ENCODE measurements at places on chromosomes 13 and 19. TPM values are rescaled to one million over a fixed set of nuclear protein-coding genes. Genes with fewer than 3 reads are reported as not detected.
A peak's percentile ranks its signal among the peaks of the same experiment; 100 is the strongest.

GRCh38 chr13:99377641-99378040, 70.4 kb upstream of the GPR183 start:
- no peak for DNase-seq

DNA sequence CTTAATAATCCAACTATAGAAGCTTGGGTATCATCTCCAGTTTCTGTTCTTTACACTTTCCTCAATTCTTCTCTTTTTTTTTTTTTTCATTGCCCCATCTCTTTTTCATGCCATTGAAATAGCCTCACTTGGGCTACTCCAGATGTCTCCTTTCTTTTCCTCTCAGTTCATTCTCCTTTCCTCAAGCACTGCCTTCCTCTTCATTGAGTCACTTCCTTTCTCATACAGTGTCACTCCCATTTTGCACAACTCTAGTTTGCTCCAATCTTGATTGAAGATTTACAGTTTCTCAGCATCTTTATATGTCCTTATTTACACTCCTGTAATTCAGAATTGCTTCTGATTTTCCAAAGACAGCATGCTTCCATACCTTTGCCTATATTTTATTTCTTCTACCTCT, 61.3 kb downstream of the IPO5 start:
- no peak for DNase-seq

DNA sequence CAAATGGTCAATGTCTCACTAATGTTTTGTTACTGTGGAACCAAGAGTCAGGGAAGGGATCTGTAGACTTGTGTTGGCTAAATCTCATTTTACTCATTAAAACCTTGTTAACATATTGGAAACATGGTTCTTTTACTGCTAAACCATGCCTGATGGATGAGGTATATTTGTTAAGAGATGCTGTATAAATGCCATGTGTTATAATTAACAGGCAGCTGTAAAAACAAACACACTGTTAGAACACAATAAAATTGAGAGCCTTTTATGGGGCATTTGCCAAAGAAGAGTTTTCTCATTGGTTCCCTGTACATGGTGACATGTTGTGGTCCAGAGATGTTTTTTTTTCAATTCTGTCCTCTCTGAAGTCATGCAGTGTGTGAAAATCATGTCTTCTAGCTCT, 121.9 kb downstream of the ESD start:
- DNase-seq, result no peak

GRCh38 chr13:110555601-110556223, 5.8 kb downstream of the RAB20 start:
- DNase-seq, result no peak

DNA sequence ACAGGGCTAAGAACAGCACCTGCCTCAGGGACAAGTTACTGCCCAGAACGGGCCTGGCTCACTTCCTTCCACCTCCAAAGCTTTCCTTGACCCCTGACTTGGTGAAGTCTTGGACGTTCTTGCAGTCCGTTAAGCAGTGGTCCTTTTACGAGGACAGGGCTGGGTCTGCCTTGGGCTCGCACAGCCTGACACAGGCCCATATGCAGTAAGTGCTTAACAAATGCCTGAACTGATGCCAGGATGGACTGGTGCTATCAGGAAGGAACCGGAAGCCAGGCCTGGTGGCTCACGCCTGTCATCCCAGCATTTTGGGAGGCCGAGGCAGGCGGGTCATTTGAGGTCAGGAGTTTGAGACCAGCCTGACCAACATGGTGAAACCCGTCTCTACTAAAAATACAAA, 1.8 kb upstream of the PLK5 start:
- no peak for DNase-seq

DNA sequence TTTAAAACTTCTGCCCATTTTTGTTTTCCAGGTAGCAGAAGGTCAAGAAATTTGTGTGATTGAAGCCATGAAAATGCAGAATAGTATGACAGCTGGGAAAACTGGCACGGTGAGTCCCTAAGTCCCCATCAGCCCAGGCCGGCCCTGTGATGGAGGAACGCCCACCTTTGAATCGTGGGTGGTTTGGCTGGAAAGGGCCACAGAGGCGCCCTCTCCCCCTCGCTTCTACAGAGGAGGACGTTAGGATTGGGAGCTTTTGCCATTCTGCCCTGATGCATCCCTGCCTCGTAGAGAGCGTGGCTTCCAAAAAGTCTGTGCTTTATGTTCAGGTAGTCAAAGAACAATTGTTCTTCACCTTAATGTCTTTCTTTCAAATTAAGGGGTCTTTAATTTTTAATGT, 60.9 kb downstream of the GGACT start:
- DNase-seq, result no peak

Gene CERS1
- total RNA-seq, result 10.5 TPM

Gene LIM2
- not detected for total RNA-seq

Gene MYADM
- total RNA-seq, result 4.5 TPM

DNA sequence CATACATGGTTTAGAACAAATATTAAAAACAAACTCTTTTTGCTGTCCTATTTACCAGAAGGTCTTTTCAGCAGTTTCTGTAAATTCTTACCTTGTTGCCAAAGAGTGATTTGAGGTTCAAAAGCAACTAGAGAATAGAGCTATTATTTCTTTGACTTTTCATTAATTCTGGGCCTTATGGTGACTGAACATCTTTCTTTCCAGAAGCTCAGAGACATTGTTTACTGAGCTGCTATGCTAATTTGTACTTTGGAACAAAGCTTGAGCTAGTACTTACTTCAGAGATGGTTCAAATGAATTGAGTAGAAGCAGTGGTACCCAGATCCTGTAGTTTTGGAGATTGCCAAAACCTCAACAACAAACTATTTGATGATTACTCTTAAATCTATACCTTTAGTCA, 331.2 kb downstream of the SPRY2 start:
- no peak for DNase-seq

- no peak for DNase-seq
These were observed 152.2 kb upstream of the PRR20A start for GRCh38 chr13:56988543-56988942.

Gene SLC7A9
- not detected for total RNA-seq

Gene NCCRP1
- 0.67 TPM for total RNA-seq

Gene KRTDAP
- total RNA-seq, result not detected

DNA sequence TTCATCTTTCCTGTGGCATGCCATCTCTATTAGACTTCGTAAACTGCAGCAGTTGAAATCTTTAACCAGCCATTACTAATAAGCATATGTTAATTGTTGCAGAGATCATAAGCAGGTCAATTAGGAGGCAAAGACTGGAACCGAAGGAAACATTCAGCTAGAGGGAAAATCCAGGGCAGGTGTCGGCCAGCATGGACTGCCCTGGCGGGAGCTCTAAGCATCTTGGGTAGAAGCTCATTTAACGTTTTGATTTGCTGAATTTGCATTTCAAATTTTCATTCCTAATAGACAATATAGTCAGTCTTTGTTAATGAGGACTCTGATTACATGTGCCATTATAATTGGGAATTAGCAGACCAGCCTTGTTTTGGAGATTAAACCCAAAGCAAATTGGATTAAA, 238.6 kb downstream of the POU4F1 start:
- no peak for DNase-seq

GRCh38 chr13:98033277-98034247, 80.1 kb downstream of the IPO5 start:
- DNase-seq, result peak; percentile 77

Gene KLF1
- total RNA-seq, result 0.24 TPM

Gene RNF17
- total RNA-seq, result not detected

DNA sequence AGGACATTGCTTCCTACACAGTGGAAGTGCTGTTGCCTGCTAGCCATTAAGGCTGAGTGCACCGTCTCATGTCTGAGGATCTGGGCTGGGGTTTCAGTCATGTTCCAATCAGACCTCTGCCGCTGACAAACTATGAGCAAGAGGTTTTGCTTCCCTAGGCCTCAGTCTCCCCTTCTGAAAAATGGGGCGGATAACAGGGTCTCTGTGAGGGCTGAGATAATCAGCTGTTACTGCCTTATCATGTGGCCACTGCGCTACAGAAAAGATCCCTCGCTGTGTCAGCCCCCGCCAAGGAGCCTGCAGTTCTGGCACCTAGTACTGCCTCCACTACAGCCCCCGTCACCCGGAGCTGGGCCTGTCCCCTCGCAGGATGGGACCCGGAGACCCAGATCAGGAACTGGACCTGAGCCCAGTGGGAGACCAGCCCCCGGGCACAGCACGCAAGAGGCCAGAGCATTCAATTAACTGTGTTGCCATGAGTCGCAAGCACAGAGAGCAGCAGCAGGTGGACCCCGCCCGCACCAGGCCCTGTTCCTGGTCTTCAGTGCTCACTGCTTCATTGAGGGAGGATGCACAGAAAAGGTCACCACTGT, 3.0 kb upstream of the PNKP start:
- no peak for DNase-seq

DNA sequence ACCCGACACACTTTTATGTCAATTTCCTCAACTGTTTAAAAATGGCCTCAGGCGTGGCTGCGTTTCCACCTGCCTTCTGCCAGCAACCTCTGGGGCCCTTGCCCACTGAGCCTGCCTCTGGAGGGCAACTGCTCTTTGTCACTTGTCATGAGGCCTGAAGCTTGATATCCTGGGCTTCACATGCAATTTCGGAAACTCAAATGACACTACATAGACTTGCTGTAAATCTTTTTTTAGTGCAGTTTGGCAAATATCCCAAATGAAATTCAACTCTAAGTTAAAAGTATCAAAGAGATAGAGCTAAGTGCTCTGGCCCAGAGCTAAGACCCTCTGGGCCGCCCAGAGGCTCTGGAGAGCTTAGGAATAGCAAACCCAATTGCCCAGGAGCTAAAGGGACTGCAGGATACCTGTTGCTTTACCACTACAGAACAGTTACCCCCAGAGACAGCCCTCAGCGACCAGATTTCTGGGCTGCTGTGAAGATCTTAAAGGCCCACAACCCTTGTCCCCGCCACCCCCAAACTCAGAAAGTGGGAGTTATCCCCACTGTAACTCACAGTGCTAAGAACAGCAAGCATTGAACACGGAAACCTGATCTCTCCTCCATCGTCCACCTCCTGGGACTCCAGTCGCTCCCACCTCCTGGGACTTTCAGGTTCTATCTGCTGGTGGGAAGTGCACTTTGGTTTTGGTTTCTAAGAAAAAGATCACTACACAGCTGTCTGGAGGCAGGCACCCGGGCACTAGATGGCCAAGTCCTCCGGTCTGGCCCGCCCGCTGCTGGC, 19.4 kb downstream of the GJA3 start:
- DNase-seq, result no peak

Gene EPSTI1
- not detected for total RNA-seq

Measured in SK-MEL-5 (cell line).